ENCODE measurements at places on chromosomes 7 and 10.

GRCh38 chr7:24704311-24704710, 53.0 kb downstream of the GSDME start:
- DNase-seq: no peak

- DNase-seq: no peak
Observed at GRCh38 chr7:12765431-12766100, 78.1 kb downstream of the ARL4A start.

GRCh38 chr10:113180401-113181154, 230.5 kb downstream of the TCF7L2 start:
- DNase-seq: no peak

- no peak for DNase-seq
Observed at GRCh38 chr7:29852457-29852856, 46.1 kb downstream of the WIPF3 start.

DNA sequence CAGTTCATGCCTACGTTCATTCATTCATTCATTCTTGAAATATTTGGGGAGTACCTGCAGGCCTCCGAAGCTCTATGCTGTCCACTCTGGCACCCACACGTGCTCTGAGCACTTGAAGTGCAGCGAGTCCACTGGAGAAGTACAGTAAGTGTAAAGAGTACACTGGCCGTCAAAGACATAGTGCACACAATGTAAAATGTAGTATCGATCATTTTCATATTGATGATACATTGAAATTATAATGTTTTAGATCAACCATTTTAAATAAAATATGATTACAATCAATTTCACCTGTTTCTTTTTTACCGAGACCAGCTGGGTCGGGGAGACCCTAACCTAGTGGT, 37.0 kb upstream of the PURB start:
- no peak for DNase-seq

DNA sequence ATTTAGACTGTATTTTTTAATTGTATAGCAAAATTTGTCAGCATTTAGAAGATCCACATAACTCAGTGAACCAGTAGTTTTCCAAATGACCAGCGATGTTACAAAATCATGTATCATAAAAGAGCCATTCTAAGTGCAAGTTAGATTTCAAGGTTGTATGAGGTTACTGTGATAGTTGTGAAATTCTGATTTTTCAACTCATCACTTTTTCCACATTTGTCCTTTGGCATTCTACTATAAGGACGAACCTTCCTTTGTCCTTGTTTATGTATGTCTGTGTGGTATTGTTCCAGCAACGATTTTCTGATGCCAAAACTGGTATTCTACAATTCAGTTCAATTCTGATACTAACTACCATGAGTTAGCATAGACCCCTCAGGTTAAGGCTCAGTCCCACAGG, 64.2 kb downstream of the TAX1BP1 start:
- DNase-seq: no peak

- no peak for DNase-seq
Observed at GRCh38 chr7:159068488-159068811, 76.2 kb downstream of the VIPR2 start.

DNA sequence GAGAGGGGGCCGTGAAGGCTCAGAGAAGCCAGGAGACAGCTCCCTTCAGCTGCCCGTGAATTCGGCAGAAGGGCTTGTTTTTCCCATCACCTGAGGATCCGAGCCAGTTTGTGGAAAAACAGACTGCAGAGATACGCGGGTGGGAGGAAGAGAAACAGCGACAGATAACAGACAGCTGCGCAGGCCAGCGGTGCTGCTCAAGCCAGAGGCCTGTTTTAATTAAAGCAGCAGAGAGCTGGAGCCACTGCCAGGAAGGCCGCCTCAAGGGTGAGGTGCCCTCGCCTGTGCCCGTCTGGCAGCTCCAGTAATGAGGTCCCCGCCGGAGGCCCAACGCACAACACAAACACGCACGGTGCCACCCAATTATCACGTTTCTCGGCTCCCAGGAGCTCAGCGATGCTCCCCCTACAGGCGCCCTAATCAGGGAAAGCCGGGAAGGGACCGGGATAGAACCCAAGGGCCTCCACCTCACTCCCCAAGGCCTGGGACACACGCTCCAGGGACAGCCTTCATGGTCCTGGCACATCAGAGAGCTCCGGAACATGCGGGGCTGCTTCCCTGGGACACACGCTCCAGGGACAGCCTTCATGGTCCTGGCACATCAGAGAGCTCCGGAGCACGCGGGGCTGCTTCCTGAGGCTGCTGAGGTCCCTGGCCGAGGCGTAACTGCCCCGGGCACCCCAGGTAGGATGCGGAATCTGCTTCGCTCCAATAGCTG, 60.6 kb upstream of the DNAAF5 start:
- DNase-seq: no peak

GRCh38 chr7:70833726-70834125, 298.2 kb upstream of the GALNT17 start:
- DNase-seq: no peak

- DNase-seq: no peak
Observed at GRCh38 chr10:35751347-35751746, 109.3 kb upstream of the FZD8 start.

- DNase-seq: no peak
Observed at GRCh38 chr7:32858648-32859047, 32.9 kb downstream of the KBTBD2 start.

- DNase-seq: no peak
Observed at GRCh38 chr7:2420216-2420933, 17.0 kb downstream of the CHST12 start.

DNA sequence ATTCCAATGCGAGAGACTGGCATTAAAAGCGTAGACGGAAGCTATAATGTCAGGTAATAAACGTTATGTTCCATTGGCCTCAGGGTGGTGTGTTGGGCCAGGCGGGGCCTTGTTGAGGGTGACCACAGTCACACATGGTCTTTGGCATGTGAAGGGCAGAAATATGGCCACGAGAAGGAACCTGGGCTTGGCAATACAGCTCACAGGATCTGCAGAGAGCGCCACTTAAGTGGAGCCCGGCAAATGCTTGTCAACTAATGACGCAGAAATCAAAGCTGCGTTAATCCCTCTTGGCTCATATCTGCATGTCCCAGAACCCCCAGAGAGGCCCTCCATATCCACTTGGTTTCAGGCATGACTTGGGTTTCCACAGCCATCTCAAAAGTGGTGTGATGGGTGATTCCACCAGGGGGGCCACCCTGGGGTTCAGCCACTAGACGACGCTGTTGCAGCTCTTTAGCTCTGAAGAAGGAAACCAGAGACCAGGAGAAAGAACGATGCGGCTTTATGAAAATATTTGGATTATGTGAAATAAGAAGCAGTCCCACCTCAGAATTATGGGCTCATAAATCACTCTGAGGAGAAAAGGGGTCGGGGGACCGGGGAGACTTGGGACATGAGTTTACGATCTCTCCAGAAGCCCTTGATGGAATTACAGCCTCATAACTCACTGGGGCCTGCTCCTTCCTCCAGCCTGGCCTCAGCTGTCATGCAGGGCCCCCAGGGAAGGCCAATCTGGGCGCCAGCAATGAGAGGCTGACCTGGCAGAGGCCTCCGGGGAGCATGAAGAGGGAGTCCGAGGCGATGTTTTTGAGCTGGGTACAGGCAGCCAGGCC, 462.5 kb downstream of the PLXNA4 start:
- DNase-seq: no peak

DNA sequence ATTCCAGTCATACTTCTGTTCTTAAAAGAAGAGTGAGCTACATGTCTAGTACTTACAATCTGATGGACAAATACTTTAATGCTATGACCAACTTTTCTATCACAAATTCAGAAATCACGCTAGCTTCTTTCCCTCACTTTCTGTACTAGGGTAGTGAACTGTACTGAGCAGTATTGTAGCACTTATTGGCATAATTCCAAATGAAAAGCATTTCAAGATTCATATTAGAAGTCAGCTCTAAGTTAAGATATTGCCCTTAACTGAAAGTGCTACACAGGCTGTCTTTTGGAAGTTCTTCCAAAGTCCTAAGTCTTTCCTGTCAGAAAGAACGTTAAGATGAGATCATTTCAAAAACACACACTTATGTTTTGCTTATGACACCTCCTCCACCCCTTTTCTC, 13.4 kb downstream of the P4HA1 start:
- DNase-seq: no peak

GRCh38 chr7:39589323-39590111, 23.3 kb downstream of the YAE1 start:
- DNase-seq: no peak

DNA sequence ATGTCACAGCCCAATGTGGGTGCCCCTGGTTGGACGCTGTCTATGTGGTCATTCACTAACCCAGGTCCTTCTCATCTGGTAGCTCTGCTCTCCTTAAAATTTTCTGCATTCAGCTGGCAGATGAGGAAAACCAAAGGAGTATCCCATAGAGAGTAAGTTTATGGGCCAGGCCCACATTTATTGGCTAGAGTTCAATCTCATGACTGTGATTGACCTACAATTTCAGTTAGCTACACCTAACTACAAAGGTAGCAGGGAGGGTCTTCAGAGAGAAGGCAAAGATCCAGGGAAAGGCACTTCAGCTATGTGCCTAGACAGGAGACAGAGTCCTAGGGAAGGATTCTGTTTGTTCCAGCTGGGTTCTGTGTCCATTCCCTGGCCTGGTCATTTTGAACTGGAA, 23.7 kb upstream of the PPIF start:
- DNase-seq: no peak

- DNase-seq: no peak
Observed at GRCh38 chr10:47049056-47049851, 138.0 kb downstream of the PTPN20 start.

DNA sequence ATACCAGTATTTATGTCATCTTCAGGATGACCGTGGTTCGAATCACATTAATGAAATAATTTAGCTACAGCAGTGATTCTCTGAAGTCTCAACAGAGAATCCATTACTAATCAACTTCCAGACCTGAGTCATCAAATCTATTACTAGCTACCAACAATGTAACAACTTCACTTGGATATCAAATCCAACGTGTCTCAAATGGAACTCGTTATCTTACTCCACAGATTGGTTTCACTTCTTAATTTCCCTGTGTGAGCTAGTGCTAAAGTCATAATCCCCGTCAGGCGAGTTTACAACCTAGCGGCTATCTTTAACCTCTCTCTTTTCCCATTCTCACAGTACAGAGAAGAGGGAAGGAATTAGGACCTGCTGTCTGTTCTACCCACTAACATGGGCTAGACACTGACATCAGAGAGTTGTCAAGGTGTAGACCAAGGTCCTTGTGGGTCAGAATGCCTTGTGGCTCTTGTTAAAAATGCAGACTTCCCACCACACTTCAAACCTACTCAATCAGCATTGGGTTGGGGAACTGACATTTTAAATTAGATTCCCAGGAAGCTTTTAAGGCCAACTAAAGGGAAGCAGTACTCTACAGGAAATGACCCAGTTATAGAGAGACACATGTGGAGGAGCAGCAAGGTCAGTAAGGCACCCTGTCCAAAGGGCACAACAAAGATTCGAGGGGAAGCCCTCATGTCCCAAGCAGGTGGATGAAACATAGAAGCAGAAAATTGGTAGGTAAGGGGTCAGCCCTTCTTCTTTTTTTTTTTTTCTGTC, 57.3 kb upstream of the GSAP start:
- DNase-seq: no peak

DNA sequence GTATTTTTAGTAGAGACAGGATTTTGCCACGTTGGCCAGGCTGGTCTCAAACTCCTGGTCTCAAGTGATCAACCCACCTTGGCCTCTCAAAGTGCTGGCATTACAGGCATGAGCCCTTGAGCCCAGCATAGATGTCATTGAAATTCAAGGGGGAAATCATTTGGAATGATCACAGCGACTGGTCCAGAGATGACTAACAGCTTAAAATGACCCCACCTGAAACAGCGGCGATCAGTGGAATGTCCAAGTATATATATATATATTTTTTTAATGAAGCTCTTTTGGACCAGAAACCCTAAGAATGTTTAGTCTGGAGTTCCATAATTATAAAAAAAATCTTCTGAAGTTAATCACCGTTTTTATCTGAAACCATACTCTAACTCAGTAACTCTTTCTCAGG, 12.5 kb upstream of the AKR1E2 start:
- no peak for DNase-seq

GRCh38 chr10:11424456-11425295, 186.8 kb downstream of the USP6NL start:
- DNase-seq: no peak

GRCh38 chr7:98295467-98296192, 14.1 kb downstream of the BRI3 start:
- DNase-seq: no peak

GRCh38 chr10:28411648-28412047, 108.8 kb upstream of the MPP7 start:
- DNase-seq: no peak

DNA sequence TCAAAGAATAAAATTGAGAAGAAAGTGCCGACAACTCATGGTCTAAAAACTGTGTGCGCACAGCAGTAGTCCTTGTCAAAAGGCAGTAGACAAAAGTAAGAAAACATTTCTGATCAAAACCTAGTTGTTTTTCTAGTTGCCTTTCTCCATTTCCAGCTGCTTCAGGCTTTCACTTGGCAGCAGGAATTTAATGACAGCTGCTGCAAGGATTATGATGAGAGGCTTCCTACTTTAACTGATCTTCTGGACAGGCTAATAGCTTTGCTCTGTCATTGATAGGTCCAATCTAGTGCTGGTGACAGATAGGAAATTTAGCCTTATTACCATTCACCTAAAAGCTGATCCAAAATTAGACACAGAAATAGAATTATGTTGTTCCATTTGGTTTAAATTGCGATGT, 110.7 kb upstream of the SEMA3C start:
- DNase-seq: no peak

GRCh38 chr10:114751856-114752255, 69.7 kb upstream of the FHIP2A start:
- no peak for DNase-seq

GRCh38 chr10:22750131-22750530, 35.8 kb upstream of the PIP4K2A start:
- DNase-seq: no peak

GRCh38 chr7:42534441-42534840, 297.4 kb upstream of the GLI3 start:
- DNase-seq: no peak

DNA sequence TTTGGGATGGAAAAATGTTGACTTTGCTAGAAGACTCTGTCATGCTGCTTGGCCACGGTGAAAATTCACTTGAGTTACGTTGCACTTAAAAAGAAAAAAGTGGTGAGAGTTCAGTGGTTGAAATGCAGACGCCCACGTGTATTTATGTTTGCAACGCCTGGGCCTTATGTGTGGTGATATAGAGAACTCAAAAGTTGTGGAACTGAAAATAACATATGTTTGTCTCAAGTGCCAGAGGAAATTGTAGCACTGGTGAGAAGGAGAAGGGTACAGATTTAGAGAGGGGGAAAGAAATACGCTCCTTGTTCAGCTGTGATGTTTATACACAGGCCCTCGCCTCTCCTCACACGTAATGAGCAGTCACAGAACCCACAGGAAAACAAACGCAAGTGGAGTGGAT, 73.6 kb downstream of the EMX2 start:
- DNase-seq: no peak

DNA sequence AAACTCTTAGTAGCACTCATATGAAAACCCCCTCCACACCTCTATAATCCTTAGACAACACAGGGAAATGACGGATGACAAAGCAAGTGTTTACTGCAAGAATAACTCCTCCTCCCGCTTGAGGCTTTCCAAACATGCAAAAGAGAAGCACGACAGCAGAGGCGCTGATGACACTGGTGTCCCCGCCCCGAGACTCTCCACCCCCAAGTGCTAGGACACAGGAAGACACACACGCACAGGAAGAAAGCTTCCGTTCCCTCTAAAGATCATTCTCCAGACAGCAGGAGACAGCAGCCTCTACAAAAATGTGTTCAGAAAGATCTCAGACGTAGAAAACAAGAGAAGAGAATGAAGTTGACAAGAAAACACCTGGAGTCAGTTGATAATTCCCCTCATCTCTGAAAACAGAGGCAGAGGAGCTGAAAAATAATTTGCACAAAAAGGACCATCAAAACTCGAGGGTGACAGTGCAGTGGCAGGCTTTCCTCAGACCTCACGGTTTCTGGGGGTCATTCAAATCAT, 90.2 kb downstream of the DLG5 start:
- no peak for DNase-seq
